ENCODE measurements at places on chromosomes 5 and 9.

DNA sequence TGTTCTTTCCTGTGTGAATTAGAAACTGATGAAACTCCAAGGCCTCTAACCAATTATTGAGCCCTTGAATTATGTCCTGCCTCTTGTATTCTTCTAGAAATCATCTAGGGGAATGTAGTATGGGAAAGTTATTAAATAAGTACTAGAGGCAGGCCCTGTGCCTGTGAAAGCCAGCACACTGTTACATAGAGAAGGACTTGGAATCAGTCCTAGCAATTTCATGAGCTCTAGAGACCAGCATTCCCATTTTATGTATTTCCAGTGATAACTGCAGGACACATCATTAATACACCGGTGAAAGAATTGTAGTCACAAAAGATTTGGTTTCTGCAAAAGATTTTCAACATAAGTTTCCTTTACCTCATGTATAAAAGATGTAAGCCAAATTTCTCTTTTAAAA lies 168.5 kb upstream of the VLDLR start:
- DNase-seq: no peak

GRCh38 chr5:73339051-73339575 lies 109.5 kb downstream of the FOXD1 start:
- no peak for DNase-seq

GRCh38 chr5:132369474-132370180 lies at the start of gene SLC22A5:
TSS of gene SLC22A5 (plus strand) at chr5:132369710. CDS start at chr5:132369973, 263 bp downstream.
- DNase-seq: peak; percentile 57

GRCh38 chr9:69178583-69179011 lies 4.5 kb downstream of the TJP2 start:
- no peak for DNase-seq

DNA sequence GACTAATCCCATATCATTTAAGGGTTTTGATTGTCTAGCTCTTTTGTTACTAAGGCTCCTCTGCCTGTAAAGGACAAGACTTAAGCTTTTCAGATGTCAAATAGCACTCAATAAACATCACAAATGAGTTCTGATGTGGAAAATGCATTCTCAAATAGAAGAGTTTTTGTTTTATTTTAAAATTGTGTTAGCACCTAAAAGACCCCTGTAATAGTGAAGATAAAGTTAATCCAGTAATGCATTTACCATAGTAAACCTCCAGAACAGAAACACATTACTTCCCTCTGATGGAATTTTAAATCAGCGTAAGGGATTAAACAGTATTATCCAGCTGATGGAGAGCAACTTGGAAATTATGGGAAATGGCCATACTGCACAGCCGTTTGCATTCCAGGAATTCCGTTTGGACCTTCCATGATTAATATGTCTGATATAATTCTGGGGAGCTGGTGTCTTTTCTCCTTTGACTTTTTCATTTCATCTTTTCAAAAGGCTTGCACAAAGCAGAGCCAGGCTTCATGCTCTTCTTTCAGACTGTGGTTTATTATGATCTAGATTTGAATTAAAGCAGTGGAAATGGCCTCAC lies 105.6 kb downstream of the PPP2R2B start:
- DNase-seq: no peak

GRCh38 chr9:91187311-91187964 lies 174.3 kb downstream of the AUH start:
- DNase-seq: no peak

DNA sequence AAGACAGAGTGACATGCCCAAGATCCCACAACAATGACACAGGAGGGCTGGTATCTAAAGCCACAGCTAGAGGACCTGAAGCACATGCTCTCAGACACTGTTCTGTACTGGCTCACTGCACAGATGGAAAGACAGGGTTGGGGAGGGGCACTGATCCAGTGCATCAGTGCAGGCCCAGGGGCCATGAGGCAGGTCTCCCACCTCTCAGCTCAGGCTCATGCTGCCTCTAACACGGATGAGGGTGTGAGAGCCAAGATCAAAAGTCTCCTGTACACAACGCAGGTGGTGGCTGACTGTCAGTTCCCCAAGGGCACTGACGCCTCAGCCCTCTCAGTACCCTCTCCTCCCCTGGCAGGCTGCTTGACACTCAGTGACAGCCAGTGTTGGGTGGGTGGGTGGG lies 10.9 kb downstream of the RAPGEF1 start:
- peak; percentile 24 for DNase-seq

GRCh38 chr9:22105005-22105722 lies 96.1 kb upstream of the CDKN2B start:
- no peak for DNase-seq

GRCh38 chr5:5309645-5310044 lies 112.8 kb upstream of the ICE1 start:
- DNase-seq: no peak

DNA sequence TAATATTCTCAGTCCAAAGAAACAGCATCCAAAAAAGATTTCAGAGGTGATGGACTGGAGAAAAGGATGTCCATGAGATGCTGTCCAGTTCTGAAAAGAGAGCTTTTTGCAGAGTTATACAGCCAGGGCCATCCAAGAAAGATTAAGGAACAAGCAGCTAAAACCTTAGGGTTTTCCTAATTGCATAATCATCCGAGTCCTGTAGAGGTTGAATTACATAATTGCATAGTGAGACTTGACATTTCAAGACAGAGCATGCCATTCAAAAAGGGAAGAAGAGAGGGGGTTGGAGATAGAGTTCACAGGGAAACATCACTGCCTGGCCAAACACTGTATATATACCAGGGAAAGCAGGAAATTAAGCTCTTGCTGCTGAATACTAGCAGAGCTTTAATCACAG lies 1729.2 kb upstream of the WWC1 start:
- DNase-seq: no peak

DNA sequence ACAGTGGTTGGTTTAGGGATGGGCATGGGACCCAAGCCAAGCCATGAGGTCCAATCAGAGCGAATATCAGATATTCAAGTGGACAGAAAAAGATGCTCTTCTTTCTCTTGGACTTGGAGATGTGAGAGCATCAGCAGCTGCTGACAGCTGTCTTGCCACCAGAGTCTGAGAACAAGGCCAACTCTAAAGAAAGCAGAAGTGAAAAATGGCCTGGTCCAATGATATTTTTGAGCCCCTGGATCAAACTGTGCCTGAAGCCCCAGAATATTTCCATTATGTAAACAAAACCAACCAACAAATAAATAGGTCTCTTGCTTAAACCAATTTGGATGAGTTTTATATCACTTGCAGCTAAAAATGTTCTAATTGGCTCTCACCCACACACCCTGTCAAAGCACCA lies 30.7 kb upstream of the JADE2 start:
- no peak for DNase-seq

GRCh38 chr5:168469816-168470215 lies 16.5 kb upstream of the RARS1 start:
- no peak for DNase-seq

- peak; percentile 37 for DNase-seq
These were observed 4.5 kb downstream of the LEAP2 start for GRCh38 chr5:132877938-132878337.

- no peak for DNase-seq
These were observed 446.5 kb downstream of the GABRG2 start for GRCh38 chr5:162514116-162514515.

GRCh38 chr5:122863240-122863639 lies 17.8 kb downstream of the SNX24 start:
- DNase-seq: no peak

DNA sequence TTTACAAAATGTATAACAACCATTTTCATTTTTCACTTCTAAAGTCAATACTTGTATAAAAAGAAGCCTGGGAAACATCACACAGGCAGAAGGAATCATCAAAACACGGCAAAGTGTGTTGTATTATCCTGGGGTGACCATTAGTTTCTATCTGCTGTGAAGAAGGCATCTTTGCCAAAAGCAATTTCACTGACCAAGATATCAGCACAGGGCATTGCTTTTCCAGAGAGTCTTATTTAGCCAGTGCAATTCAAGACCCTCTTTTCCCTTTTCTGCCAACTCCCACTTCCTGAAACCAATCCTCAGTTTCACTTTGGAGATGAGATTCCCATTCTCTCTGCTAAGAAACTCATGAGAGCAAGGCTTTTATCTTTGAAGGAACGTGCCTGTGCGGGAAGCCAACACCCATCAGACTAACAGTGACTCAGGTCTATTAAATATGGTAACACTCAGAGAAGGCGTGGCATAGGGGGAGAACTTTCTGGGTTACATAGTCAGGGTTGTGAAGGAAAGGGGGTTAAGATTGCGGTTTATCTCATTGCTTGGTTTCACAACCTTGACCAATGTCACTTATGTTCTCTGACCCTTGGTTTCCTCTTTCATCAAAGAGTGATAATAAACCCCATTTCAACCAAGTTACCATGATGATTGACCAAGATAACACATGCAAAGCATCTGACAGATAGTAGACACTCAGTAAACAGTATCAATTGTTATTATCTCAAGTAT lies 666.9 kb upstream of the KLF4 start:
- peak; percentile 52 for DNase-seq

GRCh38 chr5:36569491-36569890 lies 36.9 kb upstream of the SLC1A3 start:
- peak; percentile 79 for DNase-seq

DNA sequence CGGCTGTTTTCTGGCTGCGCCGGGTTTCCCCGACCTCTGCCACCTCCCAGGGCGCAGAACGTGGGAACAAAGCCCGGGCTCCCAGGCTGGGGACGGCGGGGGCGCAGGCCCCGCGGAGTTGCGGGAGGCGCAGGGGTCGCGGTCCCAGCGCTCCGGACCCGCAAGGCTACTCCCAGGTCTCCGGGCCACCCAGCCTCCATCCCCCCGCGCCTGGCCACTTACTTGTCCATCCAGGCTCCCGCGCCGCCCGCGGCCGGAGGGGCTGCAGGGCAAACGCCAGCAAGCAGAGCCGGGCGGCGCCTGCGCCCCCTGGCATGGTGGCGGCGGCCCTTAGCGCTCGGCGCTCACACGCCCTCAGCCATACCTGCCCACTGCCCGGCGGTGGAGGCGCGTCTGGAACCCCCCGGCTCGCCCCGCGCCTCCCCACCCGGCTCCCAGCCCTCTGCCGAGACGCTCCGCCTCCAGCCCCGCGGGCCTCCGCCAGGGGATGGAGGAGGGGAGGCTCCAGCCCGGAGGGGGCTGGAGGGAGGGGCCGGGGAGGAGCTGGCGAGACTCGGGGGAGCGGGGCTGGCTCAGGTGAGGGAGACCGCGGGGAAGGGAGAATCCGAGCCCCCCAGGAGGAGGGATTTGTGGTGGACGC lies at the start of gene ADAM19:
TSS of gene ADAM19 (minus strand) at position 395 of the 640 bp plus-strand sequence. CDS start at position 316, 79 bp downstream.
- DNase-seq: peak; percentile 75

- DNase-seq: no peak
These were observed 237.5 kb downstream of the SLIT3 start for GRCh38 chr5:169063316-169063953.

- no peak for DNase-seq
These were observed 166.6 kb downstream of the FANCC start for GRCh38 chr9:95150903-95151302.

- DNase-seq: peak; percentile 19
These were observed 33.0 kb downstream of the TGFBI start for GRCh38 chr5:136061630-136062365.

GRCh38 chr9:86322973-86323644 lies 31.1 kb downstream of the TUT7 start:
- no peak for DNase-seq
